ENCODE measurements at places on chromosomes 16 and 17.
A peak's percentile ranks its signal among the peaks of the same experiment; 100 is the strongest.

- DNase-seq, result peak; percentile 78
These were observed 16.4 kb upstream of the SEC14L1 start for GRCh38 chr17:77124192-77124889.

GRCh38 chr16:14496786-14497185 is 133.3 kb downstream of the PARN start:
- no peak for DNase-seq

GRCh38 chr16:76265434-76266045 is 11.7 kb upstream of the CNTNAP4 start:
- no peak for DNase-seq

GRCh38 chr17:36545077-36545464 is 352 bp downstream of the GGNBP2 start:
- no peak for DNase-seq

DNA sequence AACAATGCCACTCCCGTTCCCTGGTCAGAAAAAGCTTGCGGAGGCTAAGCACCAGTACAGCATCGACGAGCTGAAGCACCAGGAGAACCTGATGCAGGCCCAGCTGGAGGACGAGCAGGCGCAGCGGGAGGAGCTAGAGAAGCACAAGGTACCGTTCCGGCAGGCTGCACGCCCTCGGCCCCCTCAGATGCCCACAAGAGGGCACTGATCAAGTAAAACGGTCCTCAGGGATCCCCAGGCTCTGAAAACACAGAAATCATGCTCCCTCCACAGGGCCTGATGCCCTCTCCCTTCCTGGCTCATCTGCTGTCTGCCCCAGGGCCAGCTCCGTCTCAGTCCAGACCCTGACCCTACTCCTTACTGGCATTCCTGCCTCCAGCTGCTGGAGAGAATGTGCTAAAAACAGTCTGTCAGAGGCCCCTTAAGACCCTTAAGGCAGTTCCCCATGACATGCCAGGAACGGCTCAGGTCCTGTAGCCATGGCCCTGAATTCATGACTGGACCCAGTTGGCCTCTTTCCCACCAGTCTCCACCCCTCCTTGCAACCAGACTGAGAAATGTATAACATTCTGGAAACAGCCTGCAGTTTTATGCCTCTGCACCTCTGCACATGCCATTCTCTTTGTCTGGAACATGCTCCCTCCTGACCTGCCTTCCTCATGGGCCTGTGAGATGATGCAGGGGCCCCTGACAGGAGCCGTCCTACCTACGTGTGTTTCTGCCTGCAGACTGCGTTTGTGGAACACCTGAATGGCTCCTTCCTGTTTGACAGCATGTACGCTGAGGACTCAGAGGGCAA is 21.8 kb downstream of the DRC3 start:
- DNase-seq, result no peak

DNA sequence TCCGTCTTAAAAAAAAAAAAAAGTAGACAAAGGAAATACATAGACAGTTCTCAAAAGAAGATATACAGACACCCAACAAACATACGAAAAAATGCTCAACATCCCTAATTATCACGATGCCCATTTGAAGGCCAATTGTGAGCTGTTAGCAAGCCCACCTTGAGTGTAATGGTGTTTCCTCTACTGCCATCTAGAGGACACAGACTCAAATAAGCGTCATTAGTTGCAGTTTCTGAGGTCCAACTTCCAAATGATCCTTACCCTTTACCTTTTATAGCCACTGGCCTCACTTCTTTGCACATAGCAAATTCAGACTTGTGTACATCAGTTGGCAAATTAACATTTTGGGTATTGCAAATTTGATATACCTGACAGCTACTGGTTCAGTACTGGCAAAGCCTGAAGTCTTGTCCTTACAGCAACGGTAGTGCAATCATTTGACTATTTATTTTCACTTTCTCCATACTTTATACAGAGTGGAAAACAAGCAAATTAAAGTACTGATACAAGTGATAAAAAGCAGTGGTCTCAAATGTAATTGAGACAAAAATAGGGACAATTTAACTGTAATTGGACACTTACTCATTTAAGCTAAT is 536.3 kb upstream of the EEF2KMT start:
- no peak for DNase-seq

GRCh38 chr16:3857189-3858043 is 23.1 kb downstream of the CREBBP start:
- DNase-seq, result no peak

DNA sequence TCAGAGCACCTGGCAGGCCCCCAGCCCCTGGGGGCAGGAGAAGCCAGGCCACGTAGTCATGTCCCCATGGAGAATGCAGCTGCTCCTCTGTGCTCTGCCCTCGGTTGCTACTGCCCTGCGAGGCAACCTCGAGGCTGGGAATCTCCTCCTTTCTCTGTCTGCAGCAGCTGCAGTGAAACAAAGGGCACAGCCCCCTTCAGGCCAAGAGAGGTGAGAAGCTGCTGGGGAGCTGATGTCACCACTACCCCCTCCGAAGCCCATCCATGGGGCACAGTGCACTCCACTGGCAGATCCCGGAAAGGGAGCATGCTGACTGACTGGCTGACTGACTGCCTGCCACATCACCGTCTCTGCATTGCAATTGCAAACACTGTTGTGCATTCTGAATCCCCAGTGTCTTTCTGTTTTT is 103.7 kb downstream of the GRIN2A start:
- no peak for DNase-seq

- DNase-seq, result peak; percentile 6
These were observed 413.0 kb downstream of the CPPED1 start for GRCh38 chr16:12390644-12391043.

DNA sequence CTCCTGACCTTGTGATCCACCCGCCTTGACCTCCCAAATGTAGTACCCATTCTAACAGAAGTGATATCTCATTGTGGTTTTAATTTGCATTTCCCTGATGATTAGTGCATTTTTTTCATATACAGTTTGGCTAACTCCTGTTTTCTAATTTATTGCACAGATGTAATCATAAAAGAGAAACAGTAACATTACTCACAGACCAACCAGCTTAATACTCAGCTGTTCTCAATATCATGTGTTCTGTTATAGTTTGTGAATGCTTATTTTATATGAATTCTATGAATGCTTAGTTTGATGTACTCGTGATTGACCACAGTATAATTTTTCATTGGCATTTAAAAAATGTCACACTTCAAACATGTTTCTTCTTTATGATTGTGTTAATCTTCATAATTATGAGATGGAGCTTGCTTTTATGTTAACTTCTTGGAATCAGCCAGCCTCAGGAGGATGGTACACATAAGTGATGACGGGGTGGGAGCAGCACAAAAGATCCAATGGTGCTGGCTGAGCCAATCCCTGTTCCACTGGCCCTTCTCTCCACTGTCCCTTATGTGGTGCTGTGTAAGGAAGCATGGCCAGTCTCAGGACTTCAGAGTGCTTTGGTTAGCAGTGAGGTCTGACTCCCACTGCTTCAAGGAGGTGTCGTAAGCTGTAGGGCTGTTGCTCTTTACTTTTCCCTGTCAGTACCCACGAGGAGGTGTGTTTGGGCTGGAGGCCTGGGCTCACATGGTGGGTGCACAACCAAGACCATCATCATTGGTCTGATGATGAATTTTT is 191.0 kb downstream of the SPECC1 start:
- no peak for DNase-seq

DNA sequence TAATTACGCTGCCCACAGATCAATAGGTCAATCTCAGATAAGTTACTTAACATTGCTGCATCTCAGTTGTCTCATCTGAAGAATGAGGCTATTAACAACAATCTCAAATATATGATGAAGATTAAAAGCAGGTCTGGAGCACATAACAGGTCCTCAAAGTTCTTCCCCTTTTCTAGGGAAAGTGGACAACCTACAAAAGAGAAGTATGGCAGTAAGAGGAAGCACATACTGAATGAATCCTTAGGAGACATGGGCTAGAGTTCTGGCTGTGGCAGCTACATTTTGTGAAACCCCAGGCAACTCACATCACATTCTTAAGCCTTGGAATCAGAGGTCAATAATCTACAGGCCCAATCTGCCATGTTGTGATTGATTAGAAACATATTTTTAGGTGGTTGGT is 180.6 kb downstream of the PCTP start:
- no peak for DNase-seq

DNA sequence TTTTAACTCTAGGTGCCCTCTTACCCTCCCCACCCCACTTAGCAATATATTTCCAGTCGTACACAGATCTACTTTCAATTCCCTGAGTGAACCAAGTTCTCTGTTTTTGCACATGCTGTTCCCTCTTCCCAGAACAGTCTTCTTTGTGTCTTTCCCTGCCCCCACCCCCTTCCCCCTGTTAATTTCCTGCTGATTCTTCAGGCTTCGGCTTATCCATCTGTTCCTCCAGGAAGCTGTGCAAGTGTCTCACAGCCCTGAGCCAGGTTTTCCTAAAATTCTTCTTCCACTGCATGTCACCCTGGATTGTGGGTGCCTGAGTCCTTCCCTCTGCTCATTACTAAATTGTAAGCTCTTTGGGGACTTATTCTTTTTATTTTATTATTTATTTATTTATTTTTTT is 12.4 kb upstream of the SPOP start:
- no peak for DNase-seq

GRCh38 chr17:75996665-75997590 is 3.7 kb upstream of the CDK3 start:
- DNase-seq, result no peak

GRCh38 chr17:77905766-77906165 is 52.7 kb upstream of the TNRC6C start:
- no peak for DNase-seq

GRCh38 chr16:84598360-84598759 is 19.5 kb downstream of the COTL1 start:
- no peak for DNase-seq

DNA sequence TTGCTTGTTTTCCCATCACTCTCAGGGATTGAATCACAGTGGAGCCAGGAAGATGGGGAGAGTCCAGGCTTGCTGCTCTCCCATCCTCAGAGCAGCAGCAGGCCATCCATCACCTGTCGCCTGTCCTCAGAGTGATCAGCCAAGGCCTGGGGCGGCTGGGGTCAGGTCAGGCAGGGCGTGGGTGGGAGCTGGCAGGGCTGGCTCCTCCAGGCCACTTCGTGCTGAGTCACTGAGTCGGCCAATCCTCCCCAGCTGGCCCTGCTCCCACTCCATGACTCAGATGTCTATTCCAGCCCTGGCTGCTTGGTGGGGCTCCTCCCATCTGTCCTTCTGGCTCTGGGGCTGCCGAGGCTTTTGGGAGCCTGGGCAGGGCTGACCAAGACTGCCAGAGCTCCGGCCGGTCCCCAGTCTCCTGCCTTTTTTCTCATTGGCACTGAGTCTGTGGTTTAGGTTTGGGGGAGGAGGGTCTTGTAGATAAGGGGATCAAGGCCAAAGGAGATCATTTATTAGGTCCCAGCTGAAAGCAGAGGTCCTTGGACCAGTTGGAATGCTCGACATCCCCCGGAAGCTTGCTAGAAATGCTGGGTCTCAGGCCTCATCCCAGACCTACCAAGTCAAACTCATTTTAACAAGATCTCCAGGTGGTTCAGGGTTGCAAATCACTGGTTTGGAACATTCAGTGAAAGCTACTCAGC is 72.7 kb downstream of the ABCC1 start:
- peak; percentile 74 for DNase-seq

GRCh38 chr17:2034806-2035540 is 5.0 kb downstream of the DPH1 start:
- no peak for DNase-seq

DNA sequence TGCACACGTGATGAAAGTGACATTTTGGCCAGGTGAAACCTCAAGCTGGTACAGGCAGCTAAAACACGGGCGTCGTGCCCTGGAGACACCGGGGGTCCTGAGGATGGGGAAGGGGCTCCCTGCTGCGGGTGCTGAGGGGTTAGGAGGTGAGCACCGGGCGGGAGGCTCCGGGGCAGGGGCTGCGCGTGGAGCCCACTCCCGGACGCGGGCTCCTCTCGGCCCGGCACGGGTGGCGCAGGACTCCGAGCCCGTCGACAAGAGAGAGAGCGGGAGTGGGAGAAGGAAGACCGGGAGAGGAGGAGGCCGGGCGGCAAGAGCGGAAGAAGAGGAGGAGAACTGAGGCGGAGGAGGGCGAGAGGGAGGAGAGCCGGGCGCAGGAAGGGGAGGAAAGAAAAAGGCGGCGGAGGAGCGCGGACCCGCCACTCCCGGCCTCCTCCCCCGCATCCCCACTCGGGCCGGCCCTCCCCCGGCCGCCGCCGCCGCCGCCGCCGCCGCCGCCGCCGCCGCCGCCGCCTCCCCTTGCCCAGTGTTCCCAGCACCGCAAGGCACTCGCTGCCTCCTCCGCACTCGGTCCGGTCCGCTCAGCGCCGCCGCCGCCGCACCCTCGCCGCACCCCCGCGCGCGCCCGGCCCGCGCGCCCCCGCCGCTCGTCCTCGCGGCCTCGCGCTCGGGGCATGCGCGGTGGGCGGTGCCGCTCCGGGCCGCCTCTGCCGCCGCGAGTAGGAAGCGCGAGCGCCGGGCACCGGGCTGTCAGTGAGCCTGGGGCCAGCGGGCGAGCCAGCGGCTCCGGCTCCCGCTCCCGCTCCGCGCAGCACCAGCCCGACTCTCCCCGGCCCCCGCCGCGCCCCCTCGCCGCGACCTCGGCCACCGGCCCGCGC is at the start of gene PRKCA:
Gene PRKCA, plus strand, starts transcription at position 750 of the 878 bp plus-strand sequence.
- DNase-seq, result no peak

Data from non-pigmented ciliary epithelial cell (primary cell).